ENCODE measurements at places on chromosomes 12 and 14.

- no peak for DNase-seq
Measured at GRCh38 chr12:126949558-126949957, 1317.4 kb upstream of the TMEM132C start.

- no peak for DNase-seq
Measured at GRCh38 chr14:95337041-95337595, 17.4 kb upstream of the CLMN start.

DNA sequence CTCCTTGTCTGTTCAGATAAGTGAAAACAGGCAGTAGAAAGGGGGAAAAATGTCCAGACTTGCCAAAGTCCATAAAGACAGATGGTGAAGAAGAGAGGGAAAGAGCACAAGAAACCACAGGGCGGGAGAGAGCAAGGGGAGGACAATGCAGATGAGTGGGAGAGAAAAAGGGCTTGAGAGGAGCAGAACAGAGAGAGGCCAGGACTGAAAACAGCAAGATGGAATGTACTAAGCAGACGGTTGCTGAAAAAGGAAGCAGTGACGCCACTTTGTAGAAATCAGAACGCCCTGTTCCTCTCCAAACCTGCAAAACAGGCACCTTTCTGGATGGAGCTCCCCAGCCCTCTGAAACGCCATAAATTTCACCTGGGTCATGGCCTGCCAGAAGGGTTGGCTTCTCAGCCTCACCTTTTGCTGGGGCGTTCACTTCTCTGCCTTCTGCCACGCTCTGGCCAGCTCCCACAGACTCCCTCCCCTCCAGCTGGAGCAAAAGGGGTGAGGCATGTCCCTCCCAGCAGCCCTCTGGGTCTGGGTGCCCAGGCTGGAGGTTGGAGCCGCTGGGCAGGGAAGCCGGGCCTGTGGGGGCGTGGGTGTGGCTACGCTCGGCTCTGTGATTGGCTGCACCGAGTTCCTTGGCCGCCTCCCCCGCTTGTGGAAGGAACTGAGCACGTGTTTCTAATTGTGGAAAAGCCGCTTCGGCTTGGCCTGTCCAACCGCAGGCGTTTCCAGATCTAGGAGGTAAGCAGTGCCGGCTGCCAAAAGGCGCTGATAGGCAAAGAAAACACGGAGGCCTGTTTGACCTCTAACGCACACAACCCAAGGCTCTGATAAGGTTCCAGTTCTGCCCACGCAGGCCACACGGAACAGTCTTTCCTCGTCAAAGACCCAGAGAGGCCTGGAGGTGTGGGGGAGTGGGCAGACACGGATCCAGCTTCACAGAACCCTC, 29.3 kb downstream of the SLC7A8 start:
- peak; percentile 96 for DNase-seq

DNA sequence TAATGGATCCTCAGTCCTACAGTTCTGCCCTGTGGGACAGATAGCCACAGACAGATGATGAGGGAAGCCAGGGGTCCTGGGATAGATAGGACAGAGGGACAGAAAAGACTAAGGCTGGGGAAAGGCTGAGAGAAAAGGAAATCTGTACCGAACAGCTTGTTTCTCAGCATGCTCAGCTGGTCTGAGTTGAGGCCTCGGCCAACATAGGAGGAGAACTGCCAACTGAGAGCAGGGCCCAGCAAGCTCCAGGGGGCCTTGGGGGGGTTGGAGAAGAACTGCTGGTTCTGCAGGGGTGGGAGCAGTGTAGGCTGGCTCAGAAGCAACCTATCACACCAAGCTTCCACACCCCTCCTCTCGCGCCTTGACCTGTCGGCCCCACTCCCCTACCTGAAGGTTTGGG, 10.1 kb downstream of the IL23A start:
- DNase-seq: no peak

DNA sequence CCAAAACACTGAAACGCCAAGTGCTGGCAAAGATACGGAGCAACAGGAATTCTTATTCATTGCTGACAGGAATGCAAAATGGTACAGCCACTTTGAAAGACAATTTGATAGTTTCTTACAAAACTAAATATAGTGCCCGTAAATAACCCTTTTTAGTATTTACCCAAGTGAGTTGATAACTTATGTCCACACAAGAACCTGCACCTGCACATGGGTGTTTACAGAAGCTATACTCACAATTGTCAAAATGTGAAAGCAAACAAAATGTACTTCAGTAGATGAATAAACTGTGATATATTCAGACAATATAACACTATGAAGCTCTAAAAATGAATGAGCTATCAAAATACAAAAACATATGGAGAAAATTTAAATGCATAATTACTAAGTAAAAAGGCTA, 86.6 kb downstream of the ATXN7L3B start:
- DNase-seq: no peak

- DNase-seq: no peak
Measured at GRCh38 chr12:58774731-58775130, 145.6 kb downstream of the LRIG3 start.

DNA sequence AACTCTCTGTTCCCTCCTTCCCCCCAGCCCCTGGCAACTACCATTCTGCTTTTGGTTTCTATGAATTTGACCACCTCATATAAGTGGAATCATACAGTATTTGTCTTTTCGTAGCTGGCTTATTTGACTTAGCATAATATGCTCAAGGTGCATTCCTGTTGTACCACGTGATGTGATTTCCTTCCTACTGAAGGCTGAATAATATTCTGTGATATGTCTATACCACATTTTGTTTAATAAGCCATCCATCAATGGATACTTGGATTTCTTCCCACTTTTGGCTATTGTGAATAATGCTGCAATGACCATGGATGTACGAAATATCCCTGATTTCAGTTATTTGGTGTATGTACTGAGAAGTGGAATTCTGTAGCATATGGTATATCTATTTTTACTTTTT, 16.3 kb downstream of the NDUFA9 start:
- no peak for DNase-seq

- no peak for DNase-seq
Measured at GRCh38 chr12:76183459-76184186, 99.1 kb upstream of the NAP1L1 start.

DNA sequence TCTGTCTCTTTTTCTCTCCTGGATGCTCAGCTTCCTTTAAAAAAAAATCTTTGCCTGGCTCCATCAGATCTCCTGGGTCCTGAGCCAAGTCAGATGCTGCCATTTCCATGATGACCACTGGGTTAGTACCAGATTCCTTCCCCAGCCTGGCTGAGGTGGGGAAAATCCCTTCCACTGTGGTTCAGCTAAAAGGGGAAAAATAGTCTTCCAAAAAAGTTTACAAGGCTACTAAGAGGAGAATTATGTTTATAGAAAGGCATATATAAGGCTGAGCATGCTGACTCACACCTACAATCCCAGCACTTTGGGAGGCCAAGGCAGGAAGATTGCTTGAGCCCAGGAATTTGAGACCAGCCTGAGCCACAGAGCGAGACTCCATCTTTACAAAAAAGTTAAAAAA, 28.4 kb upstream of the GAS2L3 start:
- no peak for DNase-seq

GRCh38 chr12:13941258-13942249, 39.8 kb downstream of the GRIN2B start:
- DNase-seq: no peak

GRCh38 chr14:97456958-97457357, 659.8 kb downstream of the VRK1 start:
- no peak for DNase-seq

DNA sequence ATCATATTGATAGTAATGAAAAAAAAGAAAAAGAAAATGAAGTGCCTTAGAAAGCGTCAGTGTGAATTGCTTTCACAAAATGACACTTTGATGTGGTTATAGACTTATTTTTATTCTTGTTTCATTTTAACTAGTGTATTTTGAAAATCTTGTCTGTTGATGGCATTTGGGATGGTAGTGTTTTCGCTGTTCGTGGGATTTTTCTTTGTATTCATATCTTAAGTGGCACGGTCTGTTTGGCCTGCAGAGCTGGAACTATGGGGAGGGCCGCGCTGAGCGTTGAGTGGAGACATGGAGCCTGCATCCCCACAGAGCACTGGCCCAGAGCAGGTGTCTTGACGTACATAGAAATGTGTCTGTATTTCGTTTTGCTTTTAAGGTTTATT, 61.6 kb downstream of the WDR20 start:
- no peak for DNase-seq

DNA sequence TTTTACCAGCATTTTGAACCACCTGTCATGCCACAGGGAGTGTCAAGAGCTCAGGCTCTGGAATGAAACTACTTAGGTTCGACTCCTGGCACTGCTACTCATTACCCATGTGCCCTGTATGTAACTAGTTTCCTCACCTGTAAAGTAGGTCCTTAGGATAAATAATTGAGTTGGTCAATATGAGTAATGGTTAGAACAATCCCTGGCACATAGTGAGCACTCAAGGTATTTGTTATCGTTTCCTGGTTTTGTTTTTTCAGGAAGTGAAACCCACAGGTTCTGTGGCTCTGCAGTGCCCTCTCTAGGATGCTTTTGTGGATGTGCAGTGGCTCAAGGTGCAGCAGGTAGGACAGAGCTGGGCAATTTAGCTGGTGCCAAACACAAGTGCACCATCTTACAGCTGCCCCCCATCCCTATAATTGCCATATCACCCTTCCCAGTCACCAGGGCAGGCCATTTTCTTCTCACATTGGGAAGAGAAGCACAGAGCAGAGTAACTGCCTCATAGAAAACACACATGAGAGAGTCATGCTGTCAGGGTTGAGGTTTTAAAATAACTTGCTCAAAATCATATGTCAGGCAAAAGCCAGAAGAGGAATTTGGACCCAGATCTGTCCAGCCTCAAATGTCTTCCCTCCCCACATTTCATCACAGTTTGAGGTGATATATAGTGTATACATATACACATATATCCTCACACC, 297.5 kb downstream of the RPAP3 start:
- DNase-seq: no peak

DNA sequence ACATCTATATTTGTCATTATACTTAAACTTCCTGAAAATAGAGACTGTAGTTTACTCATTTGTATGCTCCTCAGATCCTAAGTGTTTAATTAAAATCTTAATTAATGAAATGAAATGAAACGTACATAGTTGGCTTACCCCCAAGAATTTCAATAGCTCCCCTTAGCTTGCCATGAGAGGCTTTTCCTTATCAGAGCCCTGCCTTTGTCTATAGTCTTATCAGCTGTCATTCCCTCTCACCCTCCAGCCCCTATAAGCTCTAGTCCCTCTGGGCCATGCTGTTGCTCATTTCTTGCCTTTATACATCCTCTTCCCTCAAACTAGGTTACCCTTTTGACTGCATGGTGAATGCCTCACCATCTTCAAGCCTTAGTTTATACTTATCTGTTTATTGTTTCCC, 1.1 kb upstream of the RTRAF start:
- DNase-seq: no peak

GRCh38 chr12:58367041-58367440, 425.7 kb downstream of the ATP23 start:
- DNase-seq: no peak

- no peak for DNase-seq
Measured at GRCh38 chr14:99548871-99549515, 55.0 kb downstream of the CCDC85C start.
